GM04504 (cell line): ENCODE measurements at places on chromosomes 6 and 20.

GRCh38 chr6:129181001-129181400, 298.1 kb downstream of the LAMA2 start:
- DNase-seq, result no peak

DNA sequence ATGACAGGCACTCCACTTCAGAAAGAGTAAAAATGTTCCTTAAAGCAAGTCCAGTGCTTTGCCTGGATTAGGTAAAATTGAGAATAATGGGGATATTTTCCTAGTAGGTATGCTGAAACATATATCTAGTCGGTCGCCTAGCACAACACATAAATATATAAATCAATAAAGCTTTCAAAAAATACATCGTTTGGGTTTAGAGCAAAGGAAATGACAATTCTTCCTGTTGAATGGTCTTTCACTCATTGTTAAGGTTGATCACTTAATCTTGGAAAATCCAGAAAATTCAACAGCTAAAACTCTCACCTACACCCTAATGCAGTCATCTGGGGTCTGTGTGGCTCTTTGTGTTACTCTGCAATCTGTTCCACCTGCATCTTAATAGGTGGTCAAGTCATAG, 13.9 kb downstream of the HAO1 start:
- no peak for DNase-seq

DNA sequence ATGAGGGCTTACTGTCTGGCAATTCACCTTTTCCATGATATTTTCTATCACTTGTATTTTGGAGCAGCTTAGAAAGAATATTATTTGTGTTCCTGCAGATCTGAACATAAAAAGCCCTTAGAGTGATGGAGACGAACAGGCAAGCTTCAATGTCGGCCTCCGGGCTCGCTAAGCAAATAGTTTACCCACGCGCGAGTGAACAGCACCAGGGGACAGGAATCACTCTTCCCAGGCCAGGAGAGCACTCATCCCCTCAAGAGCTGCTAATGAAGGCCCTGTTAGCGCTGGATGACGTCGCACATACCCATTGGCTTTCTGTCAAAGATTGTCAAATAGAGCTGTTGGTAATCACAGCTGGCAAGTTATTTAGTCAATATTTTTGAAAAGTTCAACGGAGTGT, 395.7 kb downstream of the ZFAND3 start:
- no peak for DNase-seq

DNA sequence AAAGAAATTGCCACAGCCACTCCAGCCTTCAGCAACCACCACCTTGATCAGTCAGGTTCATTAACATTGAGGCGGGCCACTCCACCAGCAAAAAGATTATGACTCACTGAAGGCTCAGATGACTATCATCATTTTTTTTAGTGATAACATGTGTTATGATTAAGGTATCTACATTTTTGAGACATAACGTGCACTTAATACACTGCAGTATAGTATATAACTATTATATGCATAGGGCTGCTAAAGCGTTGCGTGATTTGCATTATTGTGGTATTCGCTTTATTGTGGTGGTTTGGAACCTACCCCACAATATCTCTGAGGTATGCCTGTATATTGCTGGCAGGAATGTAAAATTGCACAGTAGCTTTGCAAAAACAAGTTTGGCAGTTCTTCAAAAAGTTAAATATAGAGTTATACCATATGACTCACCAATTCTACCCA, 6.8 kb upstream of the RIPK1 start:
- no peak for DNase-seq

DNA sequence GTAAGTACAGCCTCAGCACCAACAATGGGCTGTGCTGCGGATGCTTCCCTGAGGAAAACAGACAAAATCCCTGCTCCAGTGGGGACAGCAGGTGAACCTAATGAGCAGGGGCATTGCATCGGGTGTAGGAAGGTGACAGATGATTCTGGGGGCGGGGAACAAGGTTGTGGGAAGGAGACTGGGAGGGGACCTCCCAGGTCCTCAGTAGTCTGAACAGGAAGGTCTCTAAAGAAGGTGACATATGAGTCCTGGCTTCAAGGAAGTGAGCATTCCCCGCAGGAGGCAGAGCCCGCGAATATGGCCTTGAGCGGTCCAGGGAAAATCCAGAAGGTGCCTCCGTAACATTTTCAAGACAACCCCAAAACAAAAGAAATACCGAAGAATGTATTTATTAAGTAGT, 19.4 kb downstream of the ULBP1 start:
- DNase-seq, result no peak

GRCh38 chr6:98894810-98895209, 52.9 kb downstream of the FBXL4 start:
- no peak for DNase-seq
